ENCODE measurements at places on chromosomes 6 and 20.

DNA sequence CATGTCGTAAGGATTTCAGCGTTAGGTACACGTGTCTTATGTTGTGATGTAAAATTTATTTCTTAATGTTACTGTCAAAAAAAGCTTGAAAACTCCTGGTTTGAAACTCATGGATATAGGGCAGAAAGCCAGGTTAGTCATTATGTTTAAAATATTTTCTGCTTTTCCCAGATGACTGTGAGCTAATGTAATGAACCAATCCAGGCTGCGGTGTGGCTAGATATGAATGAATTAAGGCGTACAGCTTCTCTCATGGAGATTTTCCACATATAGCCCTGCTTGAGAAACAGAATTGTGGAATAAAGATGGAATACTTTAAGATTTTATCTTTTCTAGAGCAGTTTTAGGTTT is 80.3 kb upstream of the STMND1 start:
- DNase-seq = no peak

GRCh38 chr20:37302981-37303380 is 13.5 kb downstream of the MANBAL start:
- no peak for DNase-seq

DNA sequence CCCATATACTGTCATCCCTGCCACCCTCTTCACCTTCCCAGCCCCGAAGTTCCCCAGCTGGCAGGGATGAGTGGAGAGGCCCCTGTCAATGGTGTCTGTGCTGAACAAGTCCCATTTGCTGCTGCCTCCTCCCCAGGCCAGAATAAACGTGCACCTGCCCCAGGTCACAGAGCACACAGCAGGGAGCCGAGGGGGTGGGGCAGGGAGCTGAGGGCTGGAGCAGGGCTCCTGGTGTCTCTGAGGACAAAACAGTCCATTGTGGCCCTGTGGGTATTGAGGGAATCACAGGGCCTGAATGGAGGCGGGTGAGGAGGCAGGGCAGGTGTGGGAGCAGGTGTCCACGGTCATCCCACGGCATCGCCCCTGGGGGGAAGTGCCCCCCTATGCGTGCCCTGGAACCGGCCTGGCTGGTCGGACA is 55.8 kb downstream of the SNAI1 start:
- DNase-seq = no peak

- DNase-seq = no peak
Observed at GRCh38 chr6:47207261-47207660, 102.4 kb downstream of the TNFRSF21 start.

- no peak for DNase-seq
Observed at GRCh38 chr6:131225959-131226358, 90.7 kb downstream of the AKAP7 start.

DNA sequence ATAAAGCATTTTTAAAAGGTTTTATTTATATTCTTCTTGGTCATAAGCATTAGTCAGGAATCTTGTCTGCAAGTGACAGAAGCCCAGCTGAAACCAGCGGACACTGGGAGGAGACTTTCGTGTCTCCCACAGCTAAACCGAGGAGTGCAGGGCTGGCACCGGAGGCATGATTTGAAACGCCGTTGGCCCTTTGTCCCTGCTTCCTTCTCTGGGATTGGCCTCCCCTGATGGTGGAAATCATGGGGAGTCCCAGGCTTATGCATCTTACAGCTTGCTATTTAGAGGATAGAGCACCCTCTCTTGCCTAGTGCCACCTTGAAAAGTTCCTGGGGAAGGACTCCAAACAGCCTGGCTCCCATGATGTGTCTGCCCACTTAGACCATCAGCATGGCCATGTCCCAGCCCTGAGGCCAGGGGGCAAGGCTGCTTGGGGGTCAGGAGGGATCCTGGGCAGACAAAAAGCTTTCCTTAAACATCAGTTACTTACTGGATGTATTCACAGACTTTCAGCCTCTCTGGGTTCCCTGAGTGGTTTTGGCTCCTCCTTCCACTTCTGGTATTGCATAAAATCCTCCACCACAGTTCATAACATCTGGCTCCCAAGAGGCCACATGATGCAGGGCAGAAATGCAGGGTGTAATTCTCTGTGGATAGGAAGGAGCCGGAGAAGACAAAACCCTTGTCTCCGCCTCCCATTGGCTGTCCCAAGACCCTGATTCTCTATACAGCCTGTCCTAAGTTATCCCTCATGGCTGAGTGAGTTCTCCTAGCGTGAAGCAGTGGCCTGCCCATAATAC is 49.3 kb upstream of the INSM1 start:
- DNase-seq = no peak

- no peak for DNase-seq
Observed at GRCh38 chr6:143457563-143458359, 7.2 kb downstream of the PEX3 start.

GRCh38 chr6:3026791-3027626 is 27.3 kb downstream of the NQO2 start:
- DNase-seq = no peak

DNA sequence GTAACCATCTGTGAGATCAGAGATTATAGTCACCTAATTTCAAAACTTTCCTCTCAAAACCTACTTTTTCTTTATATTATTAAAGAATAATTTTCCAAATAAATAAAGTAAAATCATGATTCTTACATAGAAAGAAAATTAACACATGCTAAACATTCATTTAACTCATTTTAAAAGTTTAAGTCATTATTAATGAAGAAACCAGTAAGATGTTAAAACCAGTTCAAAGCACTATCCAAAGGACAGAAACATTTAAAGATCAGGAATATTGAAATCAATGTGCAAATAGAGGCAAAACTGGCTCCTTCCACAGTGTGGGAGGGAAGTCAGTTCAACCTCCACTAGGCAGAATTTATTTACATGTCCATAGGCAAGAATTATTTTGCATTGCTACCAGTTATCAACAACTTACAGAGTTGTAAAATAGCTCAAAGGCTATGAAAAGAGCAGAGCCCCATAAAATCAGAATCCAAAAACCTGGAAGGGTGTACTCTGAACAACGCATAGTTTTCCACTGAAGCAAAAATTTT is 146.9 kb downstream of the KHDC1L start:
- DNase-seq = no peak

GRCh38 chr6:88548891-88549505 is 382.9 kb upstream of the CNR1 start:
- no peak for DNase-seq

- DNase-seq = no peak
Observed at GRCh38 chr6:123925350-123925749, 121.7 kb downstream of the NKAIN2 start.

DNA sequence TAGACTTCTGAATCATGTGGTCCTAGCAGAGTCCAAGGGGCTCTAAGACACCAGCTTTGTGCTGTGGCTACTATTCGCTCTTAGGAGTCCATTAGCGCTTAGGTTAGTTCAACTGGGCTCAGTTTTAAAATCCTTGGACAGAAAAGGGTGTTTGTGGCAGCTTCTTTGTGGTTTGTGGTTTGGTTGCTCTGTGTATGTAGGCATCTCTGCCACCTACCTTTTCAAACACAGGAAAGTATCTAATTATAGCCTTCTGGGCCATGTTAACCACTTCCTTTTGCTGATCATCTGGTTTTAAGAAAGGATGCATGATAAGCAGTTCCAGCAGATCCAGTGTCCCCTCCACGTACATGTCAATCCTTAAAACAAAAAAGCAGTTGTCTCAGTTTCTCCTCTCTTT is 10.8 kb downstream of the GSTA4 start:
- DNase-seq = peak; percentile 14

GRCh38 chr6:126937426-126937825 is 181.0 kb upstream of the RSPO3 start:
- DNase-seq = no peak

GRCh38 chr6:129920103-129920798 is 59.1 kb upstream of the TMEM244 start:
- no peak for DNase-seq

DNA sequence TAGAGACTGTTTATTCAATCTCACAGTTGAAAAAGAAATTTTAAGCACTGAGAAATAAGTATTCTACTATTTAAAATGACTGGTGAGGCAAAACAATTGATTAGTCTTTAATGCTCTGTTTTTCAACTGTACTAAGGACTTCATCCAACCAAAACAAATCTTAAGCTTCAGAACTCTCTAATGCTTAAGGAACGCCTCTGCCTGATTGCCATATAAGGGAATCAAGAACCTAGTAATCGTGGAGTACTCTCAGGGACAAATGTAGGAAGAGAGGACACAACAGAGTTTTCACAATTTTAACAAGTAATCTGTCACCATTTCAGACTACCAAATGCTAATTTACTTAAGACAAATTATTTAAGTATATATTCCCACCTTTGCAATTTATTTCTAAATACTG is 16.1 kb downstream of the FBXO30 start:
- DNase-seq = no peak

DNA sequence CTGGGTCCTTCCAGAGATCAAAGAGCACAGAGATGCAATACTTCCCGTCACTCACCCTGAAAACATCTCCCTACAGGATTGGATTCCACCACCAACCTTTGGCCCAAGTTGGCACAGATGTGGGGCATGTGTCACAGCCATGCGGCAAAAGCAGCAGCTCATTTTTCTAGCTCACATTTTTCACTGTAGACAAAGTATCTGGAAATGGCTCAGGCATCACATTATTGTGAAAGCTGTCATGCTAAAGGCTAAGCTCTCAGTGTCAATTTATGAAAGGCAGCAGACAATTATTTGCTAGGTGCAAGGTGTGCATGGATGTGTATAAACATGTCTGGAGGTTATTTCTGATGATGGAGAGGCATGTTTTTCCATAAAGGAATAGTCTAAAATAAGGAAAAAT is 248.8 kb upstream of the PRND start:
- no peak for DNase-seq

GRCh38 chr6:347232-347631 is 44.3 kb upstream of the IRF4 start:
- DNase-seq = no peak

- DNase-seq = no peak
Observed at GRCh38 chr6:55617272-55617671, 38.3 kb upstream of the HMGCLL1 start.

- no peak for DNase-seq
Observed at GRCh38 chr6:101926149-101926925, 532.8 kb downstream of the GRIK2 start.

- no peak for DNase-seq
Observed at GRCh38 chr20:48766961-48767960, 60.5 kb downstream of the PREX1 start.

GRCh38 chr6:31815025-31815838 is at the start of the genes HSPA1A and HSPA1L:
Gene HSPA1A, plus strand, starts transcription at chr6:31815543. Its CDS starts 214 bp downstream, at chr6:31815757.
Gene HSPA1L, minus strand, starts transcription at chr6:31815283. Its CDS starts 3,311 bp downstream, at chr6:31811972.
- DNase-seq = peak; percentile 51

- DNase-seq = no peak
Observed at GRCh38 chr6:137870744-137871247, 3.7 kb downstream of the TNFAIP3 start.

GRCh38 chr6:2792330-2793110 is 27.3 kb downstream of the WRNIP1 start:
- DNase-seq = no peak

DNA sequence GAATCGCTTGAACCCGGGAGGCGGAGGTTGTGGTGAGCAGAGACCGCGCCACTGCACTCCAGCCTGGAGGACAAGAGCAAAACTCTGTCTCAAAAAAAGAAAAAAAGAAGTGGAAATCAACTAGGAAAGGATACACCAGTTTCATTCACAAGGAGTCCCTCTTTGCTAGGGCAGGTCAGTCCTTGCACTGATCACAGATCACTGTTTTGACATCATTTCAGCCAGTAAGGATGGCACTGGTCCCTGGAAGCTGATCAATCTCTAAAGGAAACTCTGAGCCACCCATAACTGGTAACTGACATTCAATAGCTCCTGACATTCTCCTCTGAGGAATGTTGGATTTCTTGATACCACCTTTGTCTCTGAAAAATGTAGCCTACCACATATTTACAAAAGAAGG is 243.1 kb upstream of the SLC35B3 start:
- DNase-seq = no peak

DNA sequence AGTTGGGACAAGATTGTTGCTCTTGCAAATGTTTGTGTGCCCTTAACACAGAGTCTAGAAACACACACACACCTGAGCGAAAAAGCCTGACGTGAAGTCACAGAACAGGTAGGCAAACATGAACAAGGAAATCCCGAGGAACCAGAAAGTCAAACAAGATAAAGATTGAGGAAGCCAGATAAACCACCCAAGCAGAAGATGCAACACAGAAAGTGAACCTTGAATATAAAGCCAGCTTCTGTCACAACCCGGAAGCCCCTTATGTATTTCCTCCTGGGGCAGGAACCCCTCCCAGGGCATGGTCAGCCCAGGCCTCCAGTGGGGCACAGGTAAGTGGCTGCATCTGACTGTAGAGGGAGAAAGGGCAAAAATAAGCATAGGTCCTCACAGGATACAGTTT is 158.2 kb upstream of the SUPT3H start:
- DNase-seq = no peak

- DNase-seq = no peak
Observed at GRCh38 chr6:163945808-163946207, 531.3 kb downstream of the QKI start.

- no peak for DNase-seq
Observed at GRCh38 chr6:4129446-4129845, 5.9 kb downstream of the ECI2 start.

GRCh38 chr6:165404697-165405096 is 95.3 kb upstream of the C6orf118 start:
- DNase-seq = no peak

DNA sequence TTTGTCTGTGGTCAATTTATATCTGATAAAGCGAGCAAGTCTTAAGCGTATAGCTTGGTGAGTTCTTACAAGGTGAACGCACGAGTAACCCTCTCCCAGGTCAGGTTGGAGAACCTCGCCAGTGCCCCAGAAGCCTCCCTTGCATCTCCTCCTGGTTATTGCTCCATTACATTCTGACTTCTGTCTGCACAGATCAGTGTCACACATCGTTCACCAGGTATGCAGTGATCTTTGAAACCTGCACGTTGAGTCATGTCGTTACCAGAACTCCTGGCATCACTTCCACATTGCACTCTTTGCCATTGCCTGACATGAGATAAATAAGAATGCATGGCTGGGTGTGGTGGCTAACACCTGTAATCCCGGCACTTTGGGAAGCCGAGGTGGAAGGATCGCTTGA is 44.2 kb downstream of the AKAP12 start:
- DNase-seq = no peak

DNA sequence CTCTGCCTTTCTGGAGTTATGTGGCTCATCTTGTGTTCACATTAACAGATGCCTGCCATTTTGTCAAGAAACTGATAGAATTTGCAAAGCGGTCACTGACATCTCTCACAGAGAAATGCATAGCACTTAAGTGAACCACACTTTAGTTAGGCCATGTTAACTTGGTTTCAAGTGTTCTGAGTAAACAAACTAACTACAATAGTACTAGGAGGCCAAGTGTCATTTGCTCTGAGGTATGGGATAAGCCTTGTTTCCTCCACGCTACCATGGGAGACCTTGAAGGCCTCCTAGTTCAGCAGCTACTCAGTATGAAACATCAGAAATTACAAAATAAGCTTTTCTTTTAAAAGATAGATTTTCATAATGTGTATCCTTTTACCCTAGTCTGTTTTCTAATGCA is 143.5 kb upstream of the MARCKS start:
- no peak for DNase-seq

Data from stimulated activated CD4-positive, alpha-beta T cell treated with anti-CD3 and anti-CD28 coated beads, Interleukin-2, amount 100 ng/mL, for 48 hours (primary cell).